ENCODE measurements at places on chromosomes 2 and 18.

DNA sequence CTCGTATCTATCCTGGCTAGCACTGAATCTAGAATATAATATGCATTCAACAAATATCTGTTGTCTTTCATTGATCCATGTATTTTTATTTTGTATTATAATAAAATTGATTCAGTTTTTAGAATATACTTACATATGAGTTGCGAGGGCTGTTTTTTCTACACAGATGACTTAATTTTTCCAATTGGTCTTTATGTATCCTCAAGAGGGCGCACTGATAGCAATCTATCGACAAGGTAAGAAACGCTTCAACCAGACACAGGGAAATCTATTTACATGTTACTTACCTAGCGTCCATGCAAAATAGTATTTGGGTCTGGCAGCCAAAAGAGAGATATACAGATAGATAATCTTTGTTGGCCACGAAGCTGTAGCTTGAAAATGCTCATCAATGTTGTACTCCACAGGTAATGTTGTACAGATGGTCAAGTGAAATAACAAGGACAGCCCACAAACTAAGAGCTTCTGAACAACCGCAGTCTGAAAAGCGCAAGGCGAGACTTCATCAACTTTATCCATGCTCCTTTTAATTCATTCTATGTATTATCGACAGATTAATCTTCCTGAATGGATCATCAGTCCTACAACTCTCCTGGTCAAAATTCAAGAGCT, 35.5 kb upstream of the KIDINS220 start:
- DNase-seq = peak; percentile 87
- H3K27me3 ChIP-seq = no peaks in the 10 kb centered on the region
- no peak overlapping the region for H3K4me3 ChIP-seq
- no peak overlapping the region for H3K27ac ChIP-seq
- no peaks in the 10 kb centered on the region for H3K4me1 ChIP-seq

DNA sequence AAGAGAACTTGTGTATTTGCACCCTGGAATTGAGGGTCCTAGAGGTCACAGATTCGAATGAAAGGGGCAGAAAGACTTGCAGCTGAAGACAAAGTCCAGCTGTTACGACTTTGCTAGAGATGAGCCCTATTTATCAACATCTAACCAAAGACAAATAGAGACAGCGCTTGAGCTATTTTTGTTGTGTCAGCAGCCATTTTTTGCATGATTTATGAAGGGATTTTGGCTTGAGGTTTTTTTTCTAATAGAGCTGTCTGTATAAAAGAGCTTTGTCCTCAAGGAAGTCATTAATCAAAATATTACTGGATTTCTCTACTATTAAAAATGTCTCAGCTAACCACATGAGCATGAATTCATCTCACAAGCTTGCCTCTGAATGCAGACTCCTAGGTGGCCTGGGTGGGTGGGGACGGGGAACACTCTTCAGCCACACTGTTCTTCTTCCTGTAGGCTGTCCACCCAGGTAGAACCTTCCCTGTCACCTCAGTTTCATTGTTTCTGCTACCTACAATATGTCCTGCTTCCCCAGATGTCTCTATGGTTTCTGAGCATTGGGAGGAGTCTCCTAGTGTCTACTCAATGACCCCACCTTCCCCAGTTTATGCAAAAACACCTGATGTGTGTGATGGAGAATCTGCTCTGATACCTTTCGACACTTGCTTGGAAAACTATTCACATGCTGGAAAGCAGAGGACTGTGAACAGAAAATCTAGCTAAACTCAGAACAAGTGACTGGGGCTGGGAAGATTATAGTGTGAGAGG, 7.2 kb upstream of the CD226 start:
- no peak overlapping the region for H3K4me3 ChIP-seq
- H3K27me3 ChIP-seq = no peaks in the 10 kb centered on the region
- no peak overlapping the region for H3K27ac ChIP-seq
- no peaks in the 10 kb centered on the region for H3K36me3 ChIP-seq
- DNase-seq = no peak

- no peaks in the 10 kb centered on the region for H3K27me3 ChIP-seq
- no peak for DNase-seq
- H3K4me1 ChIP-seq = no peaks in the 10 kb centered on the region
- H3K27ac ChIP-seq = no peak overlapping the region
- no peaks in the 10 kb centered on the region for H3K36me3 ChIP-seq
Measured at GRCh38 chr2:42819160-42819559, 26.8 kb upstream of the HAAO start.

GRCh38 chr2:156935616-156936015, 321.9 kb upstream of the GALNT5 start:
- no peak overlapping the region for H3K27ac ChIP-seq
- no peaks in the 10 kb centered on the region for H3K27me3 ChIP-seq
- H3K4me1 ChIP-seq = no peaks in the 10 kb centered on the region
- H3K4me3 ChIP-seq = no peak overlapping the region

- H3K27ac ChIP-seq = no peak overlapping the region
- no peak for DNase-seq
- H3K4me3 ChIP-seq = no peak overlapping the region
- no peaks in the 10 kb centered on the region for H3K4me1 ChIP-seq
Measured at GRCh38 chr2:202815548-202816360, 55.8 kb downstream of the ICA1L start.

- H3K27ac ChIP-seq = no peak overlapping the region
- H3K4me3 ChIP-seq = no peak overlapping the region
- no peak for DNase-seq
- no peaks in the 10 kb centered on the region for H3K36me3 ChIP-seq
- H3K4me1 ChIP-seq = no peaks in the 10 kb centered on the region
Measured at GRCh38 chr2:144285324-144285723, 234.6 kb downstream of the ZEB2 start.

DNA sequence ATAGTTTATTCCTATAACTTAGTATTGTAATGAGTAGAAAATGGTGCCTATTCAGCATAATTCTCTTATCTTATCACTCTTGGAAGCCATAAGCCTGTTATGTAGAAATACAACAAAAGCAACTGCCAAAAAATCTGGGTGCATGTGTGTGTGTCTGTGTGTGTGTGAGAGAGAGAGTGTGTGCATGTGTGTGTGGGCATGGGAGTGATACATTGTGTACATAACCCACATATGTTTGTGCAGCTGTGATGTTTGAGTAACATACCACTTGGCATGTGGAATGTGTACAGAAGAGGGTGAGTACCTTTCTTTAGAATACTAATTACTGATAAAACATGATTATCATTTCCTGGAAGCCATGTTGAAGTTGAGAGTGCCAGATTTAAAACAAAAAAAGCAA, 642.3 kb upstream of the SYT4 start:
- H3K4me1 ChIP-seq = peaks cover 13% of the 10 kb centered on the region
- DNase-seq = no peak
- no peaks in the 10 kb centered on the region for H3K36me3 ChIP-seq
- H3K27ac ChIP-seq = no peak overlapping the region
- no peaks in the 10 kb centered on the region for H3K27me3 ChIP-seq

DNA sequence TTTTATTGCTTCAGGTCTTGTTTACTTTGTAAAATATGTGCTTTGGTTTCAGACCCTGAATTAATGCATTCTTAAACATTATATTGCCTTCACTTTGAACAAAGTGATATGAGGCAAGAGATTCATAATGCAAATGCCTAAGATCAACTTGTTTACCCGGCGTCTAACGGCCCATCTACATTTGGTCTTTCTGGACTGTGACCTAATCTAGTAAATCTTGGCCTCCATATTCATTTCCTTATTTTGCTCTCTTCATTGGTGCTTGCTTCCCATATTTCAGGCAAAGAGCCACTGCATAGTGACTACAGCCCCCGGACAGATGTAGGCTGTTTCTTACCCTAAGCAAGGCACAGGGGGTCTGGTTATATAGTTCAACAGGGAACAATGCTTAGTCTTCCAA, 53.0 kb upstream of the SLC39A10 start:
- H3K4me3 ChIP-seq = no peak overlapping the region
- H3K4me1 ChIP-seq = peaks cover 75% of the 10 kb centered on the region
- H3K27me3 ChIP-seq = no peaks in the 10 kb centered on the region
- peak overlapping the region; percentile 68 for H3K27ac ChIP-seq
- no peaks in the 10 kb centered on the region for H3K36me3 ChIP-seq

GRCh38 chr2:187618813-187619212, 64.6 kb upstream of the TFPI start:
- H3K27ac ChIP-seq = no peak overlapping the region
- no peaks in the 10 kb centered on the region for H3K27me3 ChIP-seq
- H3K4me1 ChIP-seq = peaks cover 59% of the 10 kb centered on the region
- no peak overlapping the region for H3K4me3 ChIP-seq
- no peaks in the 10 kb centered on the region for H3K36me3 ChIP-seq

DNA sequence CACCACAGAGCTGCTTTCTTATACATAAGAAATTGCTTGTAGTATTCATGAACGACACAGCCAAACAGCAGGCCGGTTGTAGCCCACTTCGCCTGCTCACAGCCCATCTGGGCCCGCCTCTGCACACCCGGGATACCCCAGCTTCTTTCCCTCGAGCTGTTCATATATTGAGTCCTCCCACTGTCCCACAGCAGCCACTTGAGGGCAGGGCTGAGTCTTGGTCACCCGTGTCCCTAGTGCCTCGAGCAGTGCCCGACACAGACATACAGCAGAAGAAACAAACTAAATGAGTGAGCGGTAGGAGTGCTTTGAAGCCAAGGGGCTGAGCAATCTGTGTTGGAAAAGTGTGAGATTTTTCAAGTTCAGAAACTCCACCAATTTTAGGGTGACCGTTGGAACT, 251.4 kb downstream of the KLHL29 start:
- no peaks in the 10 kb centered on the region for H3K36me3 ChIP-seq
- H3K4me3 ChIP-seq = no peak overlapping the region
- H3K27me3 ChIP-seq = no peaks in the 10 kb centered on the region
- peak; percentile 54 for DNase-seq
- no peaks in the 10 kb centered on the region for H3K4me1 ChIP-seq
- no peak overlapping the region for H3K27ac ChIP-seq

GRCh38 chr2:85237849-85238565, 89.8 kb downstream of the TGOLN2 start:
- peak overlapping the region; percentile 96 for H3K27ac ChIP-seq
- peak; percentile 95 for DNase-seq
- H3K27me3 ChIP-seq = no peaks in the 10 kb centered on the region
- peak overlapping the region; percentile 47 for H3K4me3 ChIP-seq
- peaks cover 4% of the 10 kb centered on the region for H3K36me3 ChIP-seq

GRCh38 chr2:213353419-213353818, 69.2 kb downstream of the SPAG16 start:
- H3K27ac ChIP-seq = no peak overlapping the region
- DNase-seq = no peak
- H3K4me3 ChIP-seq = no peak overlapping the region

DNA sequence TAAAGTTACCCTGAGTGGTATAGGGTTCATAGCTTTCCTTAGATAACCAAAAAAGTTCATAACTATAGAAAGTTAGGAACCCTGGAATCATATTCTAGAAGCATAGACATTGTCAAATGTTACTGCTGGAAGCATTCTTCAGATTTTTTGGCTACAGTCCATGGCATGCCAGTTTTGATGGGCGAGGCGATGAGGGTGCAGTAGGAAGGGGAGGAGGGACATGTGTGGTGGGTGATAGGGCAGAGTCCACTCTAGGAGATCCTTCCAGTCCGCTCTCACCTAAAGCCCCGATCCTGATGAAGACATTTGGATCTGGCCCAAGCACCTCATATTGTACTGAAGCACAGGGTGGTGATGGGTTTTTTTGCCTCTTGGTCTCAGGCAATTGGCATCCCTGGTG, 91.8 kb downstream of the HRH4 start:
- H3K36me3 ChIP-seq = no peaks in the 10 kb centered on the region
- no peak overlapping the region for H3K4me3 ChIP-seq
- no peak overlapping the region for H3K27ac ChIP-seq
- no peak for DNase-seq
- H3K4me1 ChIP-seq = peaks cover 12% of the 10 kb centered on the region

GRCh38 chr18:43570593-43570992, 293.3 kb upstream of the SYT4 start:
- H3K4me1 ChIP-seq = no peaks in the 10 kb centered on the region
- H3K4me3 ChIP-seq = no peak overlapping the region
- no peaks in the 10 kb centered on the region for H3K27me3 ChIP-seq
- no peak overlapping the region for H3K27ac ChIP-seq
- no peaks in the 10 kb centered on the region for H3K36me3 ChIP-seq
- peak; percentile 5 for DNase-seq

GRCh38 chr2:60317844-60318243, 235.6 kb downstream of the BCL11A start:
- H3K4me3 ChIP-seq = no peak overlapping the region
- no peaks in the 10 kb centered on the region for H3K36me3 ChIP-seq
- peaks cover 29% of the 10 kb centered on the region for H3K4me1 ChIP-seq
- DNase-seq = no peak
- H3K27me3 ChIP-seq = no peaks in the 10 kb centered on the region
- no peak overlapping the region for H3K27ac ChIP-seq

- H3K27me3 ChIP-seq = no peaks in the 10 kb centered on the region
- peak; percentile 22 for DNase-seq
- no peak overlapping the region for H3K27ac ChIP-seq
- H3K4me1 ChIP-seq = peaks cover 4% of the 10 kb centered on the region
- H3K4me3 ChIP-seq = no peak overlapping the region
Measured at GRCh38 chr2:183543731-183544130, 419.5 kb downstream of the NUP35 start.

GRCh38 chr2:42124011-42124785, 45.0 kb upstream of the EML4 start:
- no peak overlapping the region for H3K27ac ChIP-seq
- no peak for DNase-seq
- H3K4me3 ChIP-seq = no peak overlapping the region
- no peaks in the 10 kb centered on the region for H3K36me3 ChIP-seq
- no peaks in the 10 kb centered on the region for H3K27me3 ChIP-seq

DNA sequence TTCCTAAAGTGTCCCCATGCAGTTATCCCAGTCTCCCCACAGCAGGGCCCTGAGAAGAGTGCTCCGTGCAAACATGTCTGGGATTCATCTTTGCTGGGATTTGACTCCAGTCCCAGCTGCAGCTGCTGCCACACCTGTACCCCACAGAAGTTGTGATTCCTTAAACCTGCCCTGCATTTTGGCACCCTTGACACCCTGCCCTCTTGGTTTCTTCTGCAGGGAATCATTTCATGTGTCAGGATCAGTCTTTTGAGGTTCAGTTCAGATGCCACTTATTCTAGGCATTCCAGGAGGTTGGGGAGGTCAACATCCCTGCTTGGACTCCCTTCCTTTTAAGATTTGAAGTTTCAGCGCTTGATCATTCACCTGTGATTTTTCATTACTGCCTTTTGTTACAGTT, 108.3 kb downstream of the SPTBN1 start:
- H3K4me3 ChIP-seq = no peak overlapping the region
- peaks cover 44% of the 10 kb centered on the region for H3K4me1 ChIP-seq
- H3K27me3 ChIP-seq = no peaks in the 10 kb centered on the region
- no peaks in the 10 kb centered on the region for H3K36me3 ChIP-seq
